ENCODE measurements at places on chromosomes 1 and 21.
A peak's percentile ranks its signal among the peaks of the same experiment; 100 is the strongest.

GRCh38 chr1:181089017-181089675 lies 646 bp downstream of the IER5 start:
- DNase-seq, result peak; percentile 35

DNA sequence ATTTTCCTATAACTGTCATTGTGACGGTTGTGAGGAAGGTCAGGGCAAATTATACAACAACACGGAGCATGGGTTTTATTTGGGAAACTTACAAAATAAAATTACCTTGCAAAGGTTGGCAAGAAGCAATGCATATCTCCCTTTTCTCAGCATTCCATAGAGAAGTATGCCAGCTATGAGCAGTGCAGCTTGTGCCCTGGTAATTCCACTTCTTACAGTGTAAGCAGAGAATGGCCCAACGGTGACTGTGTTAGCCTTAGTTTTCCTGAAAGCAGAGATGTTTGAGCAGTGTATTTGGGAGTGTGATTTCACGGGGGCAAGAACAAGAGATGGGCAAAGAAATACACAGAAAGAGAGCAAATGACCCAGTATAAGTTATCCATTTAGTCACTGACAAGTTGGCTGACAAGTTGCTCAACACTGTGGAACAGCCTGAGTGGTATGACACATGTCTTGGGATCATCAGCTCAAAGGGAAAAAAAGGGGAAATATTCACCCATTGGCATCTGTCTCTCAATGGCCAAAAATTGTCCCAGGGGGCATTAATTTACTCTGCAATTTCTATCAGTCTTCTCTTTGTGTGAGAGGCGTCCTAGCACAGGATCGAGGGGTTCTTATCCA lies 210.9 kb upstream of the NRIP1 start:
- DNase-seq, result no peak

- DNase-seq, result no peak
Observed at GRCh38 chr1:230141797-230142607, 75.0 kb downstream of the GALNT2 start.

DNA sequence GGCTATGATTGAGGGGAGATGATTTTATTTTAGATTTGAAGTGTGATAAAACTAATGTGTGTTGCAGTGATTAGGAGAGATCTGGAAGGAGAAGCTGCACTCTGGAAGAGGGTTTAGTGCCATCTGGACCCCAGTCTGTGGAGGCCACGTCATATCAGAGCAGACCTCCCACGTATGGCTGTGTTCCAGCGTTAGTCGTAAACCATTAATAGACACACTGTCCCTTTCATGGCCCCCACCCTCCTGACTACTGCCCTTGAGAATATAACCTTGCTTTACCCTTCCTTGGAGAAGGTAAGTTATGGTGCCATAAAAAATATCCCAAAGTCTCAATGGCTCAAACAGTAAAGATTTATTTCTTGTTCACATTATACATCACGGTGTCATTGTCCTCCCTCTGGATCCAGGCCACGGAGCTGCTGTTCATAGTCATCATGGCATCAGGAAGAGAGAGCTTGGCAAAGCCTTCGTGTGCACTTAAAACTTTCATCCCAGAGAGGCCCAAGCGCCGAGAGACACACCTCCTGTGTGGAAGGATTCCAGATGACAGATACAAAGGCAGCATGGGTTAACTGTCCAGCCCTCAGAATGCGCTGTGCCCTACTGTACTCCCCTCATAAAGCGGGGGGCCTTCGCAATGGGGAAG lies 33.2 kb downstream of the RHOU start:
- DNase-seq, result no peak

GRCh38 chr1:30662291-30662840 lies 61.0 kb downstream of the MATN1 start:
- no peak for DNase-seq

GRCh38 chr1:36710951-36711350 lies 228.2 kb upstream of the CSF3R start:
- DNase-seq, result no peak

GRCh38 chr1:17601643-17602382 lies 62.3 kb downstream of the ARHGEF10L start:
- no peak for DNase-seq

DNA sequence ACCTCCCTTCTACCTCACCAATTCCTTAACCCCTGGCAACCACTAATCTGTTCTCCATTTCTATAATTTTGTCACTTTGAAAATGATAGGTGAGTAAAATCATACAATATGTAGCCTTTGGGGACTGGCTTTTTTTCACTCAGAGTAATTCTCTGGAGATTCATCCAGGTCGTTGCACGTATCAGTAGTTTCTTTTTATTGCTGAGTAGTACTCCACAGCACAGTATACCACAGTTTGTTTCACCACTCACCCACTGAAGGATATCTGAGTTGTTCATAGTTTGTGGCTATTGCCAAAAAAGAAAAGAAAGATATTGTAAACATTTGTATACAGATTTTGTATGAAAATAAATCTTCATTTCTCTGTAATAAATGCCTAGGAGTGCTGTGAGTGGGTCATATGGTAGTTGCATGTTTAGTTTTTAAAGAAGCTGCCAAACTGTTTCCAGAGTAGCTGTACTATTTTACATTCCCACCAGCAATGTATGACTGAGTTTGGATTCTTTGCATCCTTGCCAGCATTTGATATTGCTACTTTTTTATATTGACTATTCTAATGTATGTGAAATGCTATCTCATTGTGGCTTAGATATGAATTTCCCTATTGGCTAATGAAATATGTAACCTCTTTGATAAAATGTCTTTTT lies 3.7 kb downstream of the CHD1L start:
- DNase-seq, result no peak

DNA sequence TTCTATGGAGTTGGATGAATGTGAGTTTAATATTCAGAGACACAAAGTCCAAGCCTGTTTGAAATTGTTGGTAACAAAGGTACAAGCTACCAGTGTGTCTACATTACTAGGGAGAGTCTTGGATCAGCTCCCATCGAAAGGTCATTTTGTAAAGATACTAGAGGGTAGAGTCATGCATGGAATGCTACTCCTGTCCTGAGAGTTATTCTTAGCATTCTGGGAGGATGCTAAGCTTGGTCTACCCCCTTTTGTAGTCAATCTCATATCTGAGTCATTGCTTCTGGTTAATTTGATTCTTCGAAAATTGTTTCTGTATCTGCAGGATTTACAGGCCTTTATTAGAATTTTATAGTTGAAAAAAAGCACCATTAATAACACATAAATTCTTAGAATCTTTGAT lies 240.2 kb downstream of the ST6GALNAC3 start:
- DNase-seq, result no peak

DNA sequence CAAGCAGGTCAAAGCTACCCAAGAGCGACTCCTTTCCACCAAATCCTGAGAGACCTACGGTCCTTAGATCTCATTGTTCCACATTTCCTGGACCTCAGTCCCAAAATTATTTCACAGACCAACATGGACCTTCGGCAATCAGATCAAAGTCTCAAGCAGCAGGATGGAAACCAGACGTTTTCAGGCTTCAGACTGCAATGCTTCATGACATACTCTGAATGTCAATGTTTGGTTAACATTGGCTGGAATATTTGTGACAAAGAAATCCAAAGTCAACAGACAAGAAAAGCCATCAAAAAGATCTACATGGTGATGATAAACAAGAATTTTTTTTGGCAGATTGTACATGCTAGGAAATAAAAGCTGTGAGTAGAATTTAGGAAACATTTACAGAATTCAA lies 1057.3 kb downstream of the ADGRL2 start:
- DNase-seq, result peak; percentile 28

- DNase-seq, result no peak
Observed at GRCh38 chr1:243294723-243295121, 38.9 kb downstream of the SDCCAG8 start.

- DNase-seq, result no peak
Observed at GRCh38 chr21:39220150-39220549, 36.9 kb upstream of the PSMG1 start.

DNA sequence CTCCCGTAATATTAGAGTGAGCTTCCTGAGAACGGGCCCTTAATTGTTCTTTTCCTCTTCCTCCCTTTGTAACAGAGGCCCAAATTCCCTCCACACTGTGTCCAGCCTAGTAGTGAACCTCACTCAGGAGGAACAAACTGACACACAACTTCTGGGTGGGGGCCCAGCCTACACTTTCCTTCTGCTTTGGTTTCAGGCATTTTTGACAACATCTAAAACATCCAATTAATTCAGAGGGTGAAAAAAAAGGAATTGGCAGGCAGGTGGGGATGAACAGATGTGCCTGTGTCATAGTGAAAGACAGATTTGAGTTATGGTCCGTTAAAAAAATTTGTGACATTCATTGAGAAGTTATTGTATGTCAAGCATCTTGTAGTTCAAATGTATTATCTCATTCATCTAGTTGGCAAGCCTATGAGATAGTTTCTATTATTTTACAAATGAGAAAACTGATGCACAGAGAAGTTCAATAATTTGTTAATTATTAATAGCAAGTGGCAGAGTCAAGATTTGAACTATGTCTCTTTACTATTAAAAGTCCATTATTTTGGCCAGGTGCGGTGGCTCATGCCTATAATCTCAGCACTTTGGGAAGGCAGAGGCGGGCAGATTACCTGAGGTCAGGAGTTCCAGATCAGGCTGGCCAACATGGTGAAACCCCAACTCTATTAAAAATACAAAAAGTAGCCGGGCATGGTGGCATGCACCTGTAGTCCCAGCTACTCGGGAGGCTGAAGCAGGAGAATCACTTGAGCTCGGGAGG lies 41.6 kb upstream of the LRIG2 start:
- DNase-seq, result no peak

DNA sequence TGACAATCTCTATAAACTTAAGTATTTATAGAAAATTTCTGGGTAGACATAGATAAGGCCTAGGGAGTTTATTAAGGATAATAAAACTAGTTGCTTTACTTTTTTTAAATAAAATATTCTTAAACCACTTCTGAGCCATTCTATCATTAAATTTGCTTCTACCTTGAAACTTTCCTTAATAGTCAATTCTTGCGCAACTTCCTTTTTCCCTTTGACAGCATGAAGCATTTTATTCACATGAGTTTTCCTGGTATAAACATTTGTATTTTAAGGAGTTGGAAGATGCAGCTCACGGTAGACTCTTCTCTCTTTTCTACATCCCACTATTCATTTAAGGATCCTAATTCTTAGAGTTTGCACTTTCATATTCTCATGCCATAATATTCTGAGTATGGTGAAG lies 75.8 kb upstream of the DPH5 start:
- DNase-seq, result no peak

DNA sequence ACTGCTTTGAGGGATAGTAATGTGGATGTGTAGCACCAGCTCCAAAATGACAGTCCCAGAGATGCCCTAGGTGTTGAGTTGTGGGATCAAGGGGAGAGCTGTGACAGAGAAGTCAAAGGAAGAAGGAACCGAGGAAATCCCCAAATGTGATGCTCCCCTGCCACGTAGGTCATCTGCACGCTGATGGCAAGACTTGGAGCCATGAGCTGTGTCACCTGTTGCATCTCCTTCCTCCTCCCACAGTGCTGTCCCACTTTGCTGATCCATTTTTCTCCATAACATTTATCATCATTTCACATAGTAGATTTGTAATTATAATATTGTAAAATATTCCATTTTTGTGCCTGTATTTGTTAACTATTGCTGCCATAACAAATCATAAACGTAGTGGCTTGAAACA lies 17.6 kb upstream of the RCAN1 start:
- no peak for DNase-seq

DNA sequence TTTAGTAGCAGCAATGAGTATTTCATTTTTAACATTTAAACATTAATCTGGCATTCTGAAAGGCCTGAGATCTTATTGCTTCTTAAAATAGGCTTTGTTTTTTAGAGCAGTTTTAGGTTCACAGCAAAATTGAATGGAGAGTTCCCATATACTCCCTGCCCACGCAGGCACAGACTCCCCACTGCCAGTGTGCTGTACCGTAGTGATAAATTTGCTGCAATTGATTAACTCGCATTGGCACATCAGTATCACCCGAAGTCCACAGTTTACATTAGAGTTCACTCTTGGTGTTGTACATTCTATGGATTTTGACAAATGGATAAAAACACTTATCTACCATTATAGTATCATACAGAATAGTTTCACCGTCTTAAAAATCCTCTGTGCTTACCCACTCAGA lies 71.8 kb upstream of the ERRFI1 start:
- DNase-seq, result no peak

DNA sequence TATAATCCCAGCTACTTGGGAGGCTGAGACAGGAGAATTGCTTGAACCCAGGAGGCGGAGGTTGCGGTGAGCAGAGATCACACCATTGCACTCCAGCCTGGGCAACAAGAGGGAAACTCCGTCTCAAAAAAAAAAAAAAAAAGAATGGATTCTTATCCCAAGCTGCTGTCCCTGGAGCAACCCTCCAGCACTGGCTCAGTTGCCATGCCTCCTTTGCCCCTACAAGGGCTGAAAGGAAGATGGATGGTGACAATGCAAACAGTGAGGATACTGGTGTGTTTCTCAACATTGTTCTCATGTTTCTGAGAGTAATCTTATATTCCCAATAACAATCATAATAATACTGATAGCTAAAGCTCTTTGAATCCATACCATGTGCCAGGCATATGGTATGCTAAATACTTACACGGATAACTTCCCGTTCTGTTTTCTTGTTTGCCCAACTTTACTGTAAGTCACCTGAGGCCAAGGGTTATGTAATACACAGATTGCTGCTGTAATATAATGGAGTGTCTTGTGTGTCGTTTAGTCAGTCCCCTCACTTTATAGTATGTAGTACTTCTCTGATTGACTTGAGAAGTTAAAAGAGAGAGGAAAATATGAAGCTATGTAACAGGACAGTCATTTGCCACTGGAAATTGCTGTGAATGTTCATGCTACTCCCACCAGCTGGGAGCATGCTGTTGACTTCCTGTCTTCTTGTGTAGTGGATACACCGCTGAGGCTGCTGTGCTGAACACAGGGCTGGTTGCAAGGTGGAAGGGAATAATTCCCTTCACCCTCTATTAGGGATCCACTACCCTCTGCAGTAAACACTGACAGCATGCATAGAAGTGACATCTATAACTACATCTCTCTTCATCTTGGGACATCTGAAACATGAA lies 153.6 kb downstream of the CNIH3 start:
- DNase-seq, result no peak

GRCh38 chr1:2532485-2533160 lies 2.6 kb upstream of the HES5 start:
- no peak for DNase-seq

GRCh38 chr1:25053576-25054250 lies 123.6 kb upstream of the RUNX3 start:
- DNase-seq, result no peak

DNA sequence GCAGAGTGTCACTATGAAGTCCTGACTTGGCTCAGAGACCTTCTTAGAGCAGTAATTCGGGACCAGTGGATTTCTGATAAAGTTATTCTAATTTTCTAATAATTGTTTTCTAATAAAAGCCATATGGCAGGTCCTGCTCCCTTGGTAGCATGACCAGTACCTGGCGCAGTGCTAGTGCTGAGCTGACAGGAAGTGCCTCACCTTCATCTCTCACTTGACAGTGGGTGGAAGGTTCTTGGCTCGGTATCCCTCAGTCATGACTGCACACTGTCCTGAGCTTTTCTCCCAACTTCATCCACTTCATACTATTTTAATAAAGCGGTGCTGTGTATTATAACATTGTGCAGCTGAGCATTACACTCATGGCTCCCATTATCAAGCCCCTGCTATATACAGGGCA lies 14.1 kb downstream of the VANGL1 start:
- DNase-seq, result no peak

GRCh38 chr21:18467715-18468114 lies 64.1 kb upstream of the TMPRSS15 start:
- no peak for DNase-seq

- peak; percentile 68 for DNase-seq
Observed at GRCh38 chr1:231039161-231040018, 664 bp downstream of the FAM89A start.

- no peak for DNase-seq
Observed at GRCh38 chr1:20063861-20064292, 6.1 kb upstream of the PLA2G5 start.

All from muscle of leg (tissue), 16 donors.